Activated naive CD4-positive, alpha-beta T cell treated with anti-CD3 and anti-CD28 coated beads, Interleukin-2, amount 50 U/mL, for 72 hours (primary cell): ENCODE measurements at places on chromosomes 2 and 18.

DNA sequence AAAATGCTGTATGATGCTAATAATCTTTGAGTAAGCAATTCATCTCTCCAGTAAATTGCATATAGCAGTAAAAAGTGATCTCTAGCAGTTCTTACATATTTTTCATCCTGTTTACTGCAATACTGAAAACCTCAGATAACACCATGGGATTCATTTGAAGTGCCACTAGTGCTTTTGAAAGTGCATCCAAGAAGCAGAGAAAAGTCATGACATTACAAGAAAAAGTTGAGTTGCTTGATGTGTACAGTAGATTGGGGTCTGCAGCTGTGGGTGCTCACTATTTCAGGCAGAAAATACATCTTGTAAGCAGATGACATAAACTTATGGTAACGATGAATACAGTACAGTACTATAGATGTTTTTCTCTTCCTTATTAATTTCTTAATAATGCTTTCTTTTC lies 1984.9 kb upstream of the LRRTM1 start:
- no peak for DNase-seq

GRCh38 chr2:36549165-36549574 lies 48.8 kb downstream of the FEZ2 start:
- DNase-seq: no peak

DNA sequence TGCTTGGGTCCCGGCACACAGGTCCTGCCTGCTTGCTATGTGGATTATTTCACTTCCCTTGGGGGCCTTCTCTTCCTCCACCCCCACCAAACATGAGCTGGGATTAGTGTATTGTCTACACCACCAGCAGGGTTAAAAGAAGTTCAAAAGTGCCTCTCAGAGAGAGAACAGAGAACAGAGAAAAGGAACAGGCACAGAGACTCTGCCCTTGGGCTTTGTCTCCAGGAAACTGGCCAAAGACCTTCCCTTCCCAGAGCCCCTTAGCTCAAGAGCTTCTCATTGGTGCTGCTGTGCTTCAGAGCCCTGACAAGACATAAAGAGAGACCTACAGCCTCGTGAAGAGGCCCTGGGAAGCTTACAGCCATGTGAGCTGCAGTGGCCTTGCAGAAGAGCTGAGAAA lies 7.1 kb upstream of the FIGLA start:
- no peak for DNase-seq

DNA sequence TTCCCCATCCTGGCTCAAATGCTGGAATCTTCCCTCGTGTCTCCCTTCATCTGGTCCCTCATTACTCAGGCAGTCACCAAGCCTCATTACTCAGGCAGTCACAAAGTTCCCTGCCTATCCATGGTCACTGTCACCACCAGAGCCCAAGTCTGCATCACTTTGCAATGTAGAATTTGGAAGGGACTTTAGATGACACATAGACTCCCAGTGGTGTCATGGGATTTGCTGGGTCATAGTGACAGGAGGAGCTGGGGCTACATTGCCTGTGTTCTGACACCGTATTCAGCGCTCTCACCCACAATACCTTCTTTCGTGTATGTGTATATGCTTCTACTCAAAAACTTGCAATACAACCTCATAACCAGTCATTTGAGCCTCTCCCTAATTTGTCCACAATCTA lies 2.1 kb upstream of the EMILIN1 start:
- DNase-seq: no peak

DNA sequence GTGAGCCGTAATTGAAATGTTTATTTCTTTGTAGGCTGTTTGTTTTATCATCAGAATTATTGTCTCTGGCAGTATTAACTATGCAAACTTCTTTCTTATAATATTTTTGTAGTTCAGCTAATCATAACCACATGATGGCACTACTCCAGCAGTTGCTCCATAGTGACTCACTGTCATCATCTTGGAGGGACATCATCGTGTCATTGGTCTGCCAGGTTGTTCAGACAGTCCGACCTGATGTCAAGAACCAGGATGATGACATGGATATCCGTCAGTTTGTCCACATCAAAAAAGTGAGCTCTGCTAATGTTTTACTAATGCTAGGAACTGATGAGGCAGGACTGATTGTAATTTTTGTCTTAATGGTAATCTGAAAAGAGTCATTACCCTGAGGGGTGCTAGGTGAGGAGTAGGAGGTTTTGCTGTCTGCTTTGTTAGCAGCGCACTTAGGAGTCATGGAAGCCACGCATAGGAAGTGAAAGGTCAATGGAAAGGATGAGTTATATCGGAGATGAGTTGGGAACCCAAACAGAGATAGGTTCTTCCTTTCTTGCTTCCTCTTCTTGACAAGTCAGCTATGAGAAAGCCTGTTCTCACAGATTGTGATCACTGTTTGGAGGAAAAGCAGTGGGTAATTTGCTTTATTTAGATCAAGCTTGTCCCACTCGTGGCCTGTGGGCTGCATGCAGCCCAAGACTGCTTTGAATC lies 49.2 kb downstream of the PIKFYVE start:
- no peak for DNase-seq

DNA sequence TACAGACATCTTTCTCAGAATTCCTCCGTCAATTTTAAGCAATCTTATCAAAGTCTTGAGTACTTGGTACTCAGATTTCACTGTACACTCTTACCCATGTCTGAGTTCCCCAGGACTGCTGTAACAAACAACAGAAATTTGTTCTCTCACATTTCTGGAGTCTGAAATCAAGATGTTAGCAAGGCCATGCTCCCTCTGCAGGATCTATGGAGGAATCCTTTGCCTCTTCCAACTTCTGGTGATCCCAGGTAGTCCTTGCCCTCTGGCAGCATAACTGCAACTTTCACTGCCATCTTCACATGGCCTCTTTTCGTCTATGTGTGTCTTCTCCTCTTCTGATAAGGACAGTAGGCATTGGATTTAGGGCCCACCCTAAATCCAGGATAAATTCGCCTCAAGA lies 17.1 kb upstream of the CACNB4 start:
- DNase-seq: no peak

- DNase-seq: no peak
Measured at GRCh38 chr2:68083346-68083745, 20.5 kb upstream of the C1D start.

DNA sequence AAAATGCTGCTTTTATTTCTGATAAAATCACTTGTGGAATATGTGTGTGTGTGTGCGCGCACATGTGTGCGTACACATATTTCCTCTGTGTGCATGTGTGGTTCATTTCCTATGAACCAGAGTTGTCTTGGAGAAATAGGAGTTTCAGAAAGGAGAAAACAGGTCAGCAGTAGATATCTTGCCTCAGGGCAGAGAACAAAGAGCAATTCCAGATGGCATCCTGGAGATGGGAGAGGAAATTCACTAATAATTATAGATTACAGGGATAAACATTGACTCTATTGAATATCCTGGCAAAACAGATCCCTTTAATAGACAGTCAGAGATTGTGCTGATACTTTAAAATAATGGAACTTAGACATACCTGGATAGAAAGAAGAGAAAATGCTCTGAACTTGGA lies 298.0 kb downstream of the TRIB2 start:
- no peak for DNase-seq

- DNase-seq: no peak
Measured at GRCh38 chr2:160952464-160953254, 207.6 kb upstream of the TANK start.

- DNase-seq: no peak
Measured at GRCh38 chr2:134558208-134558830, 160.5 kb downstream of the TMEM163 start.

DNA sequence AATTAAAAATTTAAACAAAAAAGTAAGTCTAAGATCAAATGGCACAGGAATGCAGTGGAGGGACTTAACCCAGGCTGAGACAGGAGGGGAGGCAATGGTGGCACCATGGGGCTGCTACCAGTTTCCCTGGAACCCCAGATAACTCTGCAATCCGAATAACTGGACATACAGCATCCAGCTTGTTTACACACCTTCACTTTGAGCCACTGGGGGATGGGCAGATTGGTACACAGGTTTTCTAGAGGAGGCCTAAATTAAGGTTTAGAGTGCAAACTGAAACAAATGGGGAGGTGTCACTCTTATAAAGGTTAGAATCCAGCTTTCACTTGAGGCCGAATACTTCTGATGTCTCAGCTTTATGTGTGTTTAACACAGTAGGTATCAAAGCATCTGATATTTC lies 189.3 kb upstream of the FN1 start:
- DNase-seq: no peak
